Midbrain (tissue), 1 donor: ENCODE measurements at places on chromosomes 1 and 21.

DNA sequence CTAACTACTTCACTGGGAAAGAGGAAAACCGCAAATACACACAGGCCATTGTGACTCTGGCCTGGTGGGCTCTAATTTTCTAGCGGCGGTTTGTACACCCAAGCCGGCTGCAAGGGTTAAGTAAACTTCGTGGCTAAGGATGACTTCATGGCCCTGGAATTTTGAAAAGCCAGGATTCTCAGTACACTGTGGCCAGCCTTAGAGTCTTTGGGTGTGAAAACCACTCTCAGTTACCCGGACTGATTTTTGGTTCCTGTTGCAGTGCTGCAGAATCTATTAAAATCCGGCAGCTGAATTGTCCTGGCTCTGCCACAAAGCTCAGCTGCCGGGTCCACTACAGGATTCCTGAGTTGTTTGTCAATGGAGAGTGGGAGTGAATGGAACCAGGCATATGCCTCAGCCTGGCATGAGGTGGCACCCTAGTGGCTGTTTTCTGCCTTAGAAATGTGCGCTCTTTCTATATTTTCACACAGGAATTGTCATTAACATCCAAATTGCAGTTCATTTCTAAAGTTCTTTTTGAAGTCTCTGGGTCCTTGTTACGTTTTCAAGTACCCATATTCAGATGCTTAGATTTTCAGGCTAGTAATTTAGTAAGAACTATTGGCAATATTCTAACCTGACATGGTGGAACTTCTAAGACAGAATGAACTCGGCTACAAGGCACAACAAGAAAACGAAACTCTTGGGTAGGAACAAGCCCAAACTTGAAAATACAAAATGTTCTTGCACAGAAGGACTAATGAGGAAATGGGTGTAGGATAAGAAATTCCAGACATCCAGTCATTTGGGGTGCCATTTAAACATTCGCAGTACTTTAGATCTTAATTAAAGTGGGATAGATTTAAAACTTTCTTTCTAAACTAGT is 255.9 kb downstream of the NFIA start:
- DNase-seq, result peak; percentile 91

GRCh38 chr1:186302381-186302920 is 72.6 kb downstream of the TPR start:
- DNase-seq, result no peak

GRCh38 chr1:172821609-172822274 is 162.8 kb downstream of the FASLG start:
- no peak for DNase-seq

GRCh38 chr1:34871443-34872132 is 12.0 kb upstream of the SMIM12 start:
- no peak for DNase-seq

- DNase-seq, result no peak
Measured at GRCh38 chr1:10616696-10617095, 141.9 kb downstream of the PEX14 start.

GRCh38 chr1:215566556-215567490 is at the start of gene KCTD3:
Gene KCTD3, plus strand, starts transcription at chr1:215567304. Its CDS starts 382 bp downstream, at chr1:215567686.
- peak; percentile 79 for DNase-seq

- no peak for DNase-seq
Measured at GRCh38 chr1:117232531-117232930, 21.8 kb upstream of the VTCN1 start.

- DNase-seq, result no peak
Measured at GRCh38 chr1:24491577-24492360, 10.9 kb upstream of the RCAN3 start.

- peak; percentile 69 for DNase-seq
Measured at GRCh38 chr1:198935306-198935921, 296.6 kb downstream of the PTPRC start.

GRCh38 chr1:192892934-192893333 is 84.1 kb downstream of the RGS2 start:
- DNase-seq, result no peak

DNA sequence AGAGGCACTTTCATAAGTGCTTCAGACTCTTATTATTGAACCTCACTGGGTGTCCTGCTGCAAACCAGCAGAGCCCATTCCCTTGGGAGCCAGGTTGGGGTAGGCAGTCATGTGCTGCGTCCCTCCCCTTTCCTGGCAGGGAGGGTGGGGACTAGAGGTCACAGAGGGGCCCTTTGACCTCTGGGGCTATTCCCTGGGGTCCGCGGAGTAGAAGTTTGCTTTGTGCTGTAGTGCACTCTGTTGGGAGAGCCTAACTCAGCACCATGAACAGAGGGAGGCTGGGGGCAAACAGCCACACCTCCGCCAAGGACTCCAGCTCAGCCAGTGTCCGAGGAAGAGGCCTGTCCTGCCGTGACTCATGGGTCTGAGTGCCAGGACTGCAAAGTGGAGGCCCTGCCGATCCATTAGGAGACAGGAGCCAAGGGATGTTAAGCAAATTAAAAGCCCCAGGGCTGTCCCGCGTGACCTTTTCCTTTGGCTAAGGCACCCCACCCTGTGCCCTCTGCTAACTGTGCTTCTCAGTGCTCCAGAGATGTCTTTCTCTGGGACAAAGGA is 3.0 kb upstream of the IGSF21 start:
- no peak for DNase-seq

DNA sequence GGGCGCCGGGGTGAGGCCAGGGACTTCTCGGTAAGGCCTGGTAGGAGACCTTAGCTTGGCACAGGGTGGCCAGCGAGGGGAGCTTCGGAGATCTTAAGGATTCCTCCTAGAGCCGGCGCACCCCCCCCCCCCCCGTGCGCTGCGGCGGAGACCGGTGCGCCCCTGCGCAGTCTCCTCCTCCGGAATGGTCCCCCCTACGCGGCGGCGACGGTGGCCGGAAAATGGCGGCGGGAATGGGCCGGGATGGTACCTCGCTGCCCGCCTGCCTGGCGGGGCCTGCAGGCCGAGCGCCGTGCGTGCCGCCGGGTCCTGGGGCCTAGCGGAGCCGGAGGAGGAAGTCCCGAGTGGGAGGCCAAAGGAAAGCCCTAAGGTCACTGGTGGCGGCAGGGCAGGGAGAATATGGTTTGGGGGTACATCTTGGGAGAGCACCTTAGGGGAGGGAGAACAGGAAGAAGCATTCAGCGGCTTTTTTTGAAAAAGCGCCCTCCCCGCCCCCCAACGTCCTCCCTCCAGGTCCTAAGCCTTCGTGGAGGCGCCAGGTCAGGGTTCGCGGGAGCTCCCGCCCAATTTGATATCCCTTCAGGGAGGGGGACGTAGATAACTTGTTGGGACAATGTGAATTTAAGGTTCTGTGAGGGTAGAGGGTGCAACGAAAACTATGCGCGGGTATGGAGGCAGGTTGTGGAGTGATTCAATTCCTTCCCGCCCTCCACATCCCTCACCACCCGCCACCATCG is 429 bp downstream of the SRRM1 start:
- no peak for DNase-seq

GRCh38 chr1:70117046-70117445 is 88.3 kb downstream of the LRRC40 start:
- no peak for DNase-seq

- no peak for DNase-seq
Measured at GRCh38 chr1:168640836-168641235, 64.4 kb downstream of the XCL1 start.

DNA sequence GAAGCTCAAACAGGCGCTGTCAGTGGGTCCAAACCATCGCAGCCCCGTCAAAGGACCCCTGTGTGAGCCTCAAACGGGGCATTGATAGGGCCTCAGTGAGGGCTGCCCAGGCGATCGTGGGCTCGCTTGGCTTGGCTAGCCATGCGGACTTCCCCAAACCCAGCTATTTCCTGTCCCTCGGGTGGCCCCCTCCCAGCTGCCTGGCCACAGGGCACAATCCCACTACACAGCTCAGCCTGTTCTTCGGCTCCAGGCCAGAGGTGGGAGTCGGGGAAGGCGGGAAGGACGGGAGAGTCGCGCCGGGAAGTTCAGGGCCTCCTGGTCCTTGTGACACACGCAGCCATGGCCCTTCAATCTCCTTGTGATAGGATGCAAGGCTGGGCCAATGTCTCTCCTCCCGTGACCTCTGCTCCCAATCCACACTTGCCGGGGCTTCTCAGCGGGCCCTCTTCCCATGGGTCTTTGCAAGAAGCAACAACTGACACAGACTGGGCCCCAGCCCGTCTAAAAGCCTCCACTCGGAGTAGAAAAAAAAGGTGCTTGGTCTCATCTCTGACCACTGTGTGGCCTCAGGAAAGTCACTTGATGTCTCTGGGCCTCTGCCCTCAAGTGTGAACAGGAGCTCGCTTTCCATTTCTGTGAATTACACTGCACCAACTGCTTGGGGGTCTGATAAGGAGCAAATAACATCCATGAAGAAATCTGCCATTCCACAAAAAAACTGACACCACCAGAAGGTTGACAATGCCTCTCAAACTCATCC is 7.1 kb upstream of the MATN1 start:
- no peak for DNase-seq

DNA sequence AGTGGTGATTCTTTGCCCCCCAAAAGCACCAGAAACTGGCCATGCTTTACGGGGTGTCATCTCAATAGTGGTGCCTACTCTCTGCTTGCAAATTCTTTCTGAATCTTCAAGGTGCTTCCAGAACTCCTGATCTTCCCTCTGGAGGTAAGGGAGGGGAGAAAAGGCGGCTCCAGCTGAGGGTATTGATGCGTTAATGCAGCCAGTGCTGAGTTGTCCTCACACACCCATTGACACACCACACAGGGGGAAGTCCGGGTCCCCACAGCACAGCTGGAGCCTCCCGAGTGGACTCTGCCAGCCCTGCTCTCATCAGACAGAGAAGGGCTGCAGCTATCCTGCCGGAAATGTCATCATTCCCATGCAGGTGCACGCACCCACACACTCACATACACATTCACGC is 1.2 kb downstream of the VSIG8 start:
- no peak for DNase-seq

DNA sequence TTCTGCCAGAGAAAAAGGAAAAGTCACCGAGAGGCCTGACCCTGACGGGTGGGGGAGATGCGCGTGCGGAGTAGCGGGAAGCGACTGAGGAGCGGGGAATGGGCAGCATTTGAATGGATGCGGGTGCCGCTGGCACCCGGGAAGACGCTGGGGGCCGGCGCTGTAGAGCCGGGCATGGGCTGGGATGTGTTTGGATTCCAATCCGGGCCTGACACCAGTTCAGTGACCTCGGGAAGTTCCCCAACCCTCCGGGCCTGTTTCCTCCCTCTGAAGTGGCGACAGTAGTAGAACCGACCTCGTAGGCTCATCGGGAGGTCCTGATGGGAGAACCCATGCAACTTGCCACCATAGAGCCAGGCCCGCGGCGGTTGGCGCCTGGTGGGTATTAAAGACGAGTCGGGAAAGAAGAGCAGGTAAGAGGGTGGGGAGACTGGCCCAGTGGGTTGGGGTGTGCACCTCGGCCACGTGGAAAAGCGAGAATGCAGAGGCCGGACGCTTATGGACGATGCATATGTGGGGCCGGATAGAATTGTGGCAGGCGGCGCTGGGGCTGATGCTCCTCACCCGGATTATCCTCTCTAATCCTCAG is 642 bp upstream of the SLC16A1 start:
- DNase-seq, result peak; percentile 55

DNA sequence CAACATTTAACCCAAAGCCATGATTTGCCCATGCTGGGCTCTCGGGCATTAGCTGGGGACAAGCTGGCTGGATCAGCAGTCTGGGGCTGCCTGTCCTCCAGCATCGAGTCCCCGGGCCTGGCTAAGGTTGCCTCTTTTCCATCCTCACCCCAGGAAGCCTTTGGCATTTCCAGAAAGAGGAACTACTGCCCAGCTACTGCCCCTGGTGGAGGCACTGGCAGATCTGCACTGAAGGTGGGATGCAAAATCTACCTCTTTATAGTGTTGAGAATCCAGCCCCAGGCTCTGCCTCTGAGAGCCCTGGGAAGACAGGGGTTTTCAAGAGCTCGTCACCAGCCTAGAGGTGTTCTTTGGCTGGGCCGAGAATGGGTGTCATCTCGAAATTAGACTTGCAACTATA is 635.9 kb downstream of the MATN1 start:
- no peak for DNase-seq

DNA sequence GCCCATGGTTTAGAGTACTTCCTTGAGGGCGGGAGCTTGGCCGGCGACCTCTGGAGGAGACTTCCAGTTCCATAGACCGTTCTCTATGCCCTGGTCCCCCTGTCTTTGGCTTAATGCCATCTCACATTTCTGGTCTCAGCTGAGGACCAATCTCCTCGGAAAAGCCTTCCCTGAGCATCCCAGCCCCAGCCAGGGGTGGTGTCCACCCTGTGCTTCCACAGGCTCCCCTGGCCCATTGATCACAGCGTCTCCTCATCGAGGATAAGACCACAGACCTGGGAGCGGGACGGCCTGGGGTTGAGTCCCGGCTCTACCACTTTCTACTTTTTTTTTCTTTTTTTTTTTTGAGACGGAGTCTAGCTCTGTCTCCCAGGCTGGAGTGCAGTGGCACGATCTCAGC is 14.5 kb downstream of the WNT4 start:
- DNase-seq, result no peak

GRCh38 chr1:100536031-100536430 is 1.9 kb upstream of the GPR88 start:
- no peak for DNase-seq

DNA sequence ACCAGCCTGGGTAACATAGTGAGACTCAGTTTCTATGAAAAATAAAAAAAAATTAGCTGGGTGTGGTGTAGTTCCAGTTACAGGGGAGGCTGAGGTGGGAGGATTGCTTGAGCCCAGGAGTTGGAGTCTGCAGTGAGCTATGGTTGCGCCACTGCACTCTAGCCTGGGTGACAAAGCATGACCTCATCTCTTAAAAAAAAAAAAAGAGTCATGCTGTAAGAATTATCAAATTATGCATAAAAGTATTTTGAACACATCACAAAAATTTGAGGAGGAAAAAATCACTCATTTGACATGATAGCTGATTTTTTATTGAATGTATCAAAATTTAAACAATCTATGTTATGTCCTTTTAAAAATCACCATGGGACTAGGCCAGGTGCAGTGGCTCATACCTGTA is 17.8 kb downstream of the CCDC30 start:
- no peak for DNase-seq

- DNase-seq, result no peak
Measured at GRCh38 chr1:173300061-173301044, 93.2 kb upstream of the TNFSF4 start.

DNA sequence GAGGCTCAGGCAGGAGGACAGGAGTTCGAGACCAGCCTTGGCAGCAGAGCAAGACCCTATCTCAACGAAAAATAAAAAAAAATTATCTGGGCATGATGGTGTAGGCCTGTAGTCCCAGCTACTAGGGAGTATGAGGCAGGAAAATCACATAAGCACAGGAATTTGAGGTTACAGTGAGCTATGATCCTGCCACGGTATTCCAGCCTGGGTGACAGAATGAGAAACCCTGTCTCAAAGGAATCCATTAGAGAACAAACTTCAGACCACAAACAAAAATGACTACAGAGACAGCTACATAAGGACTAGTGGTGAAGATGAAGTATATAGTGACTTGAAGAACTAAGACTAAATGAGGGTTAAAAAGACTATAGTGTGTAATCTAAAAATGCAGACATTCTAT is 233.1 kb downstream of the RERE start:
- DNase-seq, result no peak

DNA sequence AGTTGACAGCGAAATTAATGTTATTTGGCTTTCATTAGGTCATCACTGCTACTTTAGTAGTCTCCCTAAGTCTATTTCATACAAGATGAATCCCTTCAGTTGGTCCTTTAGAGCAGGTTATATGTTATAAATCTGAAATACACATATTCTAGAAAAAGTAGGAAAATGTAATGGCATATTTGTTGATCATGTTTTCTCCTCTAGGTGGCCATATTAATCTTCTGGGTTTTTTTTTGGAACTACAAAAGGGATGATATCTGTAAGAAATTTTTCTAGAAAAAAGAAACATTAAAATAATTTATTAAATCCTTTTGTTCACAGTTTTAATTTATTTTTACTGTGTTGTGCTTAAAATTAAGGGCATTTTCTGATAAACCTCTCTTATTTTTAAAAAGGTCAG is 87.9 kb downstream of the SYT14 start:
- DNase-seq, result no peak
